ENCODE measurements at places on chromosomes 3 and 15.

DNA sequence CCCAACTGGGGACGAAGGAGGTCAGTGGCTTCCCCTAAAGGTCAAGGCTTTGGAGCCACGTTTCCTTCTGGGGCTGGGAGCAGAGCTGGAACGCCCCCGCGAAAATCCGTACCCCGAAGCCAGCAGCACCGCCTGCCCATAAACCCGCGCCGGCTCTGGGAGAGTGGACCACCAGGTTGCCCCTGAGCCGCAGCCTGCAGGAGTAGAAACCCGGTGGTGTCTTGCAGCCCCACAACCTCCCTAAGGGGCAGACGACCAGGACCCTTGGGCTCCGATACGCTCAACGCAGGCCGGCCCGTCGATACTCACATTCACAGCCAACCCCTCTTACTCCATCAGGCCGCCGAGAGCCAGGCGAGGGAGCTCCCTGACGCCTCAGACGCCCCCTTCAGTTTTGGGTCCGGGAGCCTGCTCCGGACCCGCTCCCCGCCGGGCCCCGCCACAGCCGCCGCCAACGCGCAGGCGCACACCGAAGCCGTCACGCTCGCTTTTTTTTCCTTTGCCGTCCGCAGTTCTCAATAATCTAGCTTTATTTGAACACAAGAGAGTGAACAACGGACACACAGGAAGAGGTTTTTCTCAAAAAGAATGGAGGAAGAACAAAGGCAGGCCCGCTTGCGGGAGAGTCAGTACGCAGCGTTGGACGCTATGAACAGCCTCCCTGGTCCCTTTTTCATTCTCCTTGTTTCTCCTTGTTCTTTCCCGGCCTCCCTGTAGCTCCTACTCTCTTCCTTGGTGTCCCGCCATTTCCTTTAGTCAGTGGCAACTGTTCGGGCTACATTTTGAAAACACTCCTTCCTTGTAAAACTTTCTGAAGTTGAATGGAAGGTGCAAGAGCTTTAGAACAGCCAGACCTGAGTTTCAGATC is at the start of gene ZNF106:
Gene ZNF106, minus strand, starts transcription at position 471 of the 868 bp plus-strand sequence. CDS start 18,852 bp downstream, outside the sequence.
- DNase-seq = peak; percentile 91

DNA sequence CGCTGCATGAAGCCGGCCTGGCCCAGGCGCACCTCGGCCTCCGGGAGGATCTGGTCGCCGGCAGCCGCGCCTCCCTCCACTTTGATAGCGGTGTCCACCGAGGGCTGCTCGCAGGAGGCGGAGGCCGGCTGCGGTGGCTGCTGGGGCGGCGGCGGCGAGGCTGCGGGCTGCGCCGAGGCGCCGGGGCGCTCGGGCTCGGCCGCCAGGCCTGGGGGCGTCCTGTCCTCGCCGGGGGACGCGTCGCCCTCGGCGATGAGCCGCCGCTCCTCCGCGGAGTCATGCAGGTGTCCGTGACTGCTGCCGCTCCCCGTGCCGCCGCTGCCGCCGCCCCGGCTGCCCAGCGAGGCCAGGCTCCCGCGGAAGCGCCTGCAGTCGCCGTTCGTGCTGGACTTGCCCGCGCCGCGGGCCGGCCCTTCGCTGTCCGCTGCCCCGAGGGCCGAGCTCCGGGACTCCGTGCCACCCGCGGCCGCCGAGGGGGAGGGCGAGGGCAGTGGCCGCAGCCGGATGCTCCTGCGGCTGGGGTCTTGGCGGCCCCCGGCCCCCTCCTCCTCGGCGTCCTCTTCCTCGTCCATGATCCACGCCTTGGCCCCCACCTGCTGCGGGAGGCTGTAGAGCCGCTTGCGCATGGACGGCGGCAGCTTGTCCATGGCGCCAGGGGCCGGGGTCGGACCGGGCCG is 996 bp downstream of the HCN4 start:
- no peak for DNase-seq

GRCh38 chr15:67771189-67771800 is 54.0 kb upstream of the SKOR1 start:
- DNase-seq = no peak

DNA sequence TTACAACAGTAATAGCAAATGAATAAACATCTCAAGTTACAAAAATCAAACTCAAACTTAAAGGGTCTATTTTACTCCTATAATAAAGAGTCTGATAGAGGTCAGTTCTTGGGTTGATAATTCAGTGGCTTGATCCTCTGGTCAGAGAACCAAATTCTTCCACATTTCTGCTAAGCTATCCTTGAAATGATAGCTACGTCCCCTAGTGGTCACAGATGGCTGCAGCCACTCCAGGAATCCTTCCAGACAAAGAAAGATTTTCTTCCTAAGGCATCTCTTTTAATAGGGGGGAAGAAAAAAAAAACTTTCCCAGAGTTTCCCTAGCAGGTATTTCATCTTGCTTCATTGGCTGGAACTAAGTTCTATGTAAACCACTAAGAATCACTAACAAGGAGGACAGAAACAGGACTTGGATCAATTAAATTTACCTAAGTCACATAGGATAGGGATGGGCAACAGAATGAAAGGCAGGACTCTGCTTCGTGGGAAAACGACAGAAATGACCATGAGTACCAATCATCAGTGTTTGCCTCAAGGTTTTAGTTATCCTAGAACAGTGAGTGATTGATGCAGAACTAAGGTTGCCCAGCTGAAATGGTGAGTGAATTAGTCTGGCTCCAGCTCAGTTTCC is 160.7 kb downstream of the STAC start:
- peak; percentile 40 for DNase-seq

DNA sequence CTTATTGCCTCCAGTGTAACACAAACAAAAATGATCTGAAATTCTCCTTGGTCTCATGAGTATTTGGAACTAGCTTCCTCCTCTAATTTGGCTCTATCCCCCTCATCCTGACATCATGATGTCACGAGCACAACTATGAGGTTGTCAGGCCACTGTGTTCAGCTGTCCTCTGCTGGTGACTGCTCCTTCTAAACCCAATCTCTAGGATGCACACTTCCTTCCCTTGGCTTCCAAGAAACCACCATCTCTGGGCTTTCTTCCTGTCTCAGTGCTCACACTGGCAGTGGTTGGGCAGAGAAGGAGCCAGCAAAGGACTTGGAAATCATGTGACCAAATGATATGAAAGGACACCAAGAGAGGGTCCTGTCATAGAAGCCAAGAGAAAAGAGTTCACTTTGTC is 30.7 kb upstream of the EIF1B start:
- no peak for DNase-seq

All from EL (cell line).